ENCODE measurements at places on chromosomes 7 and 10. TPM values are rescaled to one million over a fixed set of nuclear protein-coding genes. Genes with fewer than 3 reads are reported as not detected.

GRCh38 chr7:19102884-19103283 lies 14.6 kb downstream of the TWIST1 start:
- no peak for DNase-seq
- no peaks in the 10 kb centered on the region for H3K27me3 ChIP-seq
- peaks cover 10% of the 10 kb centered on the region for H3K4me1 ChIP-seq
- H3K4me3 ChIP-seq: no peak overlapping the region
- H3K27ac ChIP-seq: no peak overlapping the region
- H3K36me3 ChIP-seq: no peaks in the 10 kb centered on the region

DNA sequence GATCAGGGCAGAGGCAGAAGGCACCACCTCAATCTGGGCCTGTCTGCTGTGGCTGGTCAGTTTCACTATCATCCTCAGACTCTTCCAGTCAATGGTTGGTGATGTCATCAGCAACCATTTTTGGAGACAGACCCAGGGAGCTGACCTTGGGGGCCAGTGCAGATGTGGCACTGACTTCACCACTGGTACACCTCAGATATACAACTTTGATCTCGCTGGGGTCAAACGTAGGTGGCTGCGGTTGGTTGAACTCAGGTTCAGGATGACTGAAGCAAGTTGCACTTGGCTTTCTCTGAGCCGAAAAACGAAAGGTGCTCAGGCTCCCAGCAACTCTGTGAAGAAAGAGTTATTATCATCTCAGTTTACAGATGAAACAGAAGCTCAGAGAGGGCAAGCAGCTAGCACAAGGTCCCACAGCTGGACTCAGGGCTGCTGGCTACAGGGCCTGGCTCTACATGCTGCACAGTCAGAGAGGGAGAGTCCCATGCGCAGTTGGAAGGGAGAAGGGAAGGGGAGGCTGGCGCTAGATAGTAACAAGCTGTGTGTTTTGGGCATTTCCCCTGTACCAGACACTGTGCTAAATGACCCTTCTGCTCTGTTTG lies 27.2 kb downstream of the ANKRD16 start:
- peaks cover 21% of the 10 kb centered on the region for H3K4me1 ChIP-seq
- H3K27ac ChIP-seq: peak overlapping the region; percentile 39
- no peaks in the 10 kb centered on the region for H3K27me3 ChIP-seq
- H3K4me3 ChIP-seq: no peak overlapping the region
- DNase-seq: no peak
- H3K36me3 ChIP-seq: no peaks in the 10 kb centered on the region

DNA sequence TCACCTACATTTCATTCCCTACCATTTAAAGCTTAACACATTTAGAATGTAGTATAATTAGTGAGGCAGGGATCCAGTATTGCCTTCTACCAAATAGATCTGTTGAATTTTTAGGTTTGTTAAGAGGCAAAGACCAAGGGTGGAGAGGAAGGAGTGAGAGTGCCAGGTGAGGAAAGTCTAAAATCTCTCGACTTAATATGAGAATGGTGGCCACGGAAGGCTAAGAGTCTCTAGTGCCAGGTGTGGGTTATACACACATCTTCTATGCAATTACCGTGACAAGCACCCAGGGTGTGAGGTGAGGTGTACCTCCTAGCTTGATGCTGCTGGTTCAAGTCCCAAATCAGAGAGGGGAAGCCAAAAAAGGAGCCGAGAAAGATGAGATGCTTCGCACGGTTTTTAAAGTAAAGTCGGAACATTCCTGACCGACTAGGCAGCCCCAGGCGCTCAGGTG lies 439 bp downstream of the IQUB start:
- no peak overlapping the region for H3K27ac ChIP-seq
- H3K4me1 ChIP-seq: peaks cover 23% of the 10 kb centered on the region
- no peak for DNase-seq
- H3K27me3 ChIP-seq: no peaks in the 10 kb centered on the region
- no peaks in the 10 kb centered on the region for H3K36me3 ChIP-seq

ZNF800 gene
- 32.4 TPM for total RNA-seq
